ENCODE measurements at places on chromosomes 6 and 20.

DNA sequence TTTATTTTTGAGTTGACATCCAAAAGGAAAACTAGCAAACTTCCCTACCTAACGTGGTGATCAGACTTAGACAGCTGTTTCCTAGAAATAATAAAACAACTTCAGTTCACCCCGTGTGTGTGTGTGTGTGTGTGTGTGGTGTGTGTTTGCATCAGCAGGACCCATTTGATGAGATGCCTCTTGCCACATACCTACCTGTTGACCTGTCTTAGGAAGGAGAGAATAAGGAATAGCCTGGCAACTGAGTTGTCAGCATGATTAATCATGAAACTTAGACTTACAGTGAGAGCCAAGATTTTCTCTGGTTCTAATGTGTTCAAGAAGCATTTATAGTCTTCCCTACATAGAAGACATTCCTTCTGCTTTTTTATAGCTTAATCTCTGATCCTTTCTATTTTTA, 16.1 kb upstream of the PBOV1 start:
- no peak for DNase-seq

DNA sequence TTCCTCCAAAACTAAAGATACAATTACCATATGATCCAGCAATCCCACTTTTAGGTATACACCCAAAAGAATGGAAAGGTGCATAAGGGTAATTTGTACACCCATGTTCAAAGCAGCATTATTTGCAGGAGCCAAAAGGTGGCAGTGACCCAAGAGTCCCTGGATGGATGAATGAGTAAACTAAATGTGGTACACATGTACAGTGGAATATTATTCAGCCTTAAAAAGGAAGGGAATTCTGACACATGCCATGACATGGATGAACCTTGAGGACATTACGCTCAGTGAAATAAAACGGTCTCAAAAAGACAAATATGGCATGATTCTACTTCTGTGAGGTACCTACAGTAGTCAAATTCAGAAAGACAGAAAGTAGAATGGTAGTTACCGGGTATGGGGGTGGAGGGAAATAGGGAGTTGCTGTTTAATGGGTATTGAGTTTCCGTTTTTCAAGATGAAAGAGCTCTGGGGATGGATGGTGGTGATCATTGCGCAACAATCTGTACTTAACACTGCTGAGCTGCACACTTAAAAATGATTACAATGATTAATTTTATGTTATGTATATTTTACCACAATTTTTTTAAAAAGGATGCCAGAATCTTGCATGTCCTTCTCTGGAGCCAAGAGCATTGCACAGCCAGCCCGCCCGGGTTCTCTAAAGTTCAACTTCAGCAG, 518.9 kb upstream of the JARID2 start:
- DNase-seq: no peak

- no peak for DNase-seq
Observed at GRCh38 chr6:139442188-139442671, 67.8 kb upstream of the CITED2 start.

DNA sequence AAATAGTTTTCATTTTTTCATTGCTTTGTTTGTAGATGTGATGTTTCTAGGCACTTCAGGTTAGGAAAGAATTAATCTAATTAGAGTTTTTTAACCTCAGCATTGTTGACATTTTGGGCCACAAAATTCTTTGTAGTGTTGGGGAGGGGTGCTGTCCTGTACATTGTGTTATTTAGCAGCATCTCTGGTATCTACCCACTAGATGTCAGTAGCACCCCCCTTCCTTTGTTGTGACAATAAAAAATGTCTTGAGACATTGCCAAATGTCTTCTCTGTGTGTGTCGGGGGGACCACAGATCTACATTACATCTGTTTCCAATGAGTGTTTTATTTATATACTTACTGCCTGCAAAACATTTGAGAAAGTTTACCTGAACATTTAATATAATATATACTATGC, 45.6 kb downstream of the EYA4 start:
- DNase-seq: no peak

DNA sequence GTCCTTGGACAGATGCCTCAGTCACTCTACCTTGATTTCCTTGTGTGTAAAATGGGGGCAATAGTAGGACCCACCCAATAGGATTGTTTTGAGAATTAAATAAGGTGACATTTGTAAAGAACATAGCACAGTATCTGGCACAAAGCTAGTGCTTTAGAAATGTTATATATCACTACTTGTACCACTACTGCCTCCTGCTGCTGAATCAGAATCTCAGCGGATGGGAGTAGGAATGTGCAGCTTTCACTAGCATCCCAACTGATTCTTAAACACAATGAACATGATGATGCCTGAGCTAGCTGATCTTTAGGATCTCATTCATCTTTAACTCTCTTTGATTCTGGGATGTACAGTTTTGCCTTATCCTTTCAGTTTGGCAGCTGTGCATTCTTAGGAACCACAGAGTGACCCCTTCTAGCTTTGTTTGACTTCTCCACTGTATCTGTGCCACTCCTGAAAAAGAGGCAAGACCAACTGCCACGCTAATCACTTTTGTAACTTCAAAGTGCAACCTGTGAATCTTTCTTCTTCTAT, 7.2 kb downstream of the PBOV1 start:
- DNase-seq: no peak

- no peak for DNase-seq
Observed at GRCh38 chr6:6892744-6893583, 214.8 kb upstream of the RREB1 start.

DNA sequence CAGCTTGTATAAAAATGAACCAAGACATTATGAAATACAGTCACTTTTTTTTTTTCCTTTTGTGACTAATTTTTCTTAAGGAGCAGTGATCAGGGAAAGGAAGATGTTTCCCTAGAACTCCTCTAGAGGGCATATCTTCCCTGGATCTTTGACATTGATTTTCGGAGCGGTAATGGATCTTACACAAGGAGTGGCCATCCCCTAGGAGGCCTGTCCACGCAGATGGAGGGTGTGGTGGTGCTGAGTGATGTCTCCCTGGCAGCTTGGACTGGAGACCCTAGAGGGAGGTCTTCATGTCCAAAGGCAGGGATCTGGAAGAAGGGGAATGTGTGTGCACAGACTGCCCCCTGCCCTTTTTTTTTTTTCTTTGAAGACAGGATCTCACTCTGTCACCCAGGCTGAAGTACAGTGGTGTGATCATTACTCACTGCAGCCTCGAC, 7.0 kb upstream of the KIFC1 start:
- DNase-seq: no peak

DNA sequence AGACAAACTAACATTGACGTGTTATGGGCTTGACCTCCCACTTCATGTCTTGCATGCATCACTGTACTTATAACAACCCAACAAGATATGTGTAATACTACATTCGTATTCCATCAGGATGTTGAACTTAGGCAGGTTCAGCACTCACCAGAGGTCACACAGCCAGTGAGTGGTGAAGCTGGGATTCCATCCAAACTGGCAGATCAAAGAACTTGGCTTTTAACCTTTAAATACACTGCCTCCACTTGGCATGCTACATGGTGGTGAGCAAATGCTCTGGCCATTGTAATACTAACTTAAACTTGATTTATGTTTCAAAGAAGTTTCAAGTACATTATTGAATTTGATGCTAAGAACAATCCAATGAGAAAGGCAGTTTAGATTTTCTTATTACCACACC, 10.7 kb upstream of the HDDC2 start:
- DNase-seq: no peak

DNA sequence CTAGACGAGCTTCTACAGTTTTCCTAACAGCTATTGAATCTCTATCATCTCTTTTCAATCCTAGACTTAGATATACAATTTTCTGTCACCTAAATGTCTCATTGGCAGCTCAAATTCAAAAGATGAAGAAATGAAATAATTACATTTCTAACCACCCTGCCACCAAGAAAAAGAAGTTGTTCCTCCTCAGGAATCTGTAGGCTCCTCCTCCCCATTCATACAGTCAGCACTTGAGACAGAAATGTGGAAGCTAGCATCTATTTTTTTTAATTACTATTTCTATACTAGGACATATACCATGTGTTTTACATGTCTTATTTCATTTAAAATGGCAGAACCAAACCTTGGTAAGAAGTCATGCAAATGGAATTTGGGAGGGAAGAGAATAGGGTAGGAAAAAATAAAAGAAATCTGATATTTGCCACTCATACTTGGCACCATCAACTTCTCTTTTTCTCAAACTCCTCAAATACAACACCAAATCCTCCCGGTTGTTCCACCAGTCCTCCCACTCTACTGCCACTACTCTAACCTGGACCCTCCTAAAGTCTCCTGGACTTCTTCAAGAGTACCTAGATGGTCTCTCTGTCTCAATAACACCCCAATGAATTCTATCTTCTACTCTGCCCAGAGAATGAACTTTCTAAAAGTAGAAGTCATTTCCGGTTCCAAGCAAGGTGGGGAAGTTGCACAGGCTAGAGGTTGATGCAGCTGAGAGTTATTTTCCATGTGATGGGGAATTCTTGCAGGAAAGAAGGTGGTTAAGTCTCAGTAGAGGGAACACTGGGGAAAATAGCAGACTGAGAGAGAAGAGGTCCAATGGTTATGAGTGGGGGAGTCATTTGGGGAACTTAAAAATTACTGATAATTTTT, 54.1 kb downstream of the ATXN1 start:
- DNase-seq: no peak

DNA sequence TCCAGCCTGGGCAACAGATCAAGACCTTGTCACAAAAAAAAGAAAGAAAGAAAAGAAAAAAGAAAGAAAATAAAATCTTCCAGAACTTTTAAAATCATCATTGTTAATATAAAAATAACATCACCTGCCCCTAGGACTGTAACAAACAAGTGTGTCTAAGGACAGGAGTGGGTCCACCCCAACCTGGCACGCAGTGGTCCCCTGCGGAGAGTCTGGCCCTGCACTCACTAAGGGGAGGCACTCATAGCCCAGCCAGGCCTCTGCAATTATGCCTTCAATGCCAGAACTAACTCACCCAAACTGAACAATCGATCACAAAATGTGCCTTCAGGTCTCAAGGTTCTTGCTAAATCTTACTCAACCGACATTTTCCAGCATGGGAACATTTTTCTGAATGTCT, 4.8 kb downstream of the GMEB2 start:
- no peak for DNase-seq

- DNase-seq: no peak
Observed at GRCh38 chr6:43943781-43944250, 173.8 kb downstream of the VEGFA start.

DNA sequence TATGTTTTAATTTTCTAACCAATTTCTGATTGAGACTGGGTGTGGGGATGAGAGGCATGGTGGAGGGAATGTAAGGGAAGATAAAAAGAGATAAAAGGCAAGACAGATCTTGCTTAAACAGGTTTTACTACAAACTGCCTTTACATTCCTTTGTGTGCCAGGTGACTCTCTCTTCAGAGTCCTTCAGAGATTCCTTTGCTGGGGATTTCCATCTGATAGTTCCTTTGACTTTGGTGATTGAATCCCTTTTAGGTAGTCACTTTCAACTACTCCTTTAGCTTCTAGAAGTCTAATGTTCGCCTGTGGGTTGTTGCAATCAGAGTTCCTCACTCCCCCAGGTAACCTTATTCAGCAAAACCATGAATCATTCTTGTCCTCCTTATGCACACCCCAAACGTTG, 283.3 kb upstream of the MANEA start:
- no peak for DNase-seq

- DNase-seq: no peak
Observed at GRCh38 chr20:3350422-3350821, 57.0 kb downstream of the DNAAF9 start.

Measured in esophagus squamous epithelium (tissue), 5 donors.